ENCODE measurements at places on chromosomes 3 and 15.
A peak's percentile ranks its signal among the peaks of the same experiment; 100 is the strongest.

DNA sequence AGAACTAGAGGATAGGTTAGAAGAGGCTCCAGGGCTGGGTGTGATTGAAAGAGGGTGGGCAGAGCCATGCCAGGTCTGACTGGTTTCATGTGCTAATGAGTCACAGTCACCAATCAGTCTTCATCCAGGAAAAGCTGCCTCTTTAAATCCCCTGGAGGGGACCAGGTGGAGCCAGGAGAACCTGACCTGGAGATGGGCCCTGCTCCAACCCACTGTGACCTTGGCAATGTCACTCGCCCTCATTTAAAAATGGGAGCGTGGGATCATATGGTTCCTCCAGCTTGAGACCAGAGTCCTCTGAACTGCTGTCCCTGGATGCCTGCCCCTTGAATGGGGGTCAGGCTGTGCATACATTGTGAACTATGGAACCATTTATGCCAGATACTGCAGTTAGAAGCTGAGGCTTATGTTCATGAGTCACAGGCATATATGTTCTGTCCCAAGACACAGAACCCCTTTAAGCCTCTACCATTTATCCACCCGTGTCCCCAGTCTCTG lies 23.0 kb downstream of the HES1 start:
- no peak for DNase-seq

- peak; percentile 98 for DNase-seq
Measured at GRCh38 chr3:14410503-14411165, 8.2 kb downstream of the SLC6A6 start.

- DNase-seq, result no peak
Measured at GRCh38 chr3:5012367-5012766, 33.1 kb downstream of the BHLHE40 start.

DNA sequence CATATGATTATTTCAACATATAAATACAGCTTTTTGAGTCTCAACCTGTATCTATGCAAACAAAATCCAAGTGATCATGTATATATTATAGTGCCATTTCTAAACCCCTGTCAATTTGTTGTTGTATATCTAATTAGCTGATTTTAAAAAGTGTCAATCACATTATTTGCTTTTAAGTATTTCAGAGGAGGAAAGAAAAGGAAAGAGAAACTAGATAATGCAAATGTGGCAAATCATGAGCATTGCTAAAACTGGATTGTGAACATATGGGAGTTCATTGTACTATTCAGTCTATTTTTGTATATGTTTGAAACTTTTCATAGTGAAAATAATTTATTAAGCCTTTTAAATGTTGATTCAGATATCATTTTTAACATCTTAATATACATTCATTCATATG lies 190.7 kb downstream of the ZIC4 start:
- DNase-seq, result no peak

DNA sequence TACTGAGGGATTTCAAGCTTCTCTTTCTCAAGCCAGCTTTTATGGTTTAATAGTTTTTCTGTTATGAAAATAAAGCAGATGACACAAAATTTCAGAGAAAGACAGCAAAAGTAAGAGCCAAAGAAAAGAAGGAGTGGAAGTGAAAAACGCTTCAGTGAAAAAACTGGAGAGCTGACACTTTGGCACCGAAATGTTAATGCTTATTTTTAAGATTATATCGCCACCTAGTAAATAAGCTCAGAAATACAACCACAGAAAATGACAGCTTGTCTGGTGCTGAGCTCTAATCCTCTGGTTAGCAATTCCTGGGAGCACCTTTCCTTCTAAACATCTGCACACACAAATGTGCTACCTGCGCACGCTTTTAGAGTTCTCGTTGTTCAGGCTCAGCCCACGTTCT lies 101.6 kb downstream of the ZPLD1 start:
- peak; percentile 60 for DNase-seq

DNA sequence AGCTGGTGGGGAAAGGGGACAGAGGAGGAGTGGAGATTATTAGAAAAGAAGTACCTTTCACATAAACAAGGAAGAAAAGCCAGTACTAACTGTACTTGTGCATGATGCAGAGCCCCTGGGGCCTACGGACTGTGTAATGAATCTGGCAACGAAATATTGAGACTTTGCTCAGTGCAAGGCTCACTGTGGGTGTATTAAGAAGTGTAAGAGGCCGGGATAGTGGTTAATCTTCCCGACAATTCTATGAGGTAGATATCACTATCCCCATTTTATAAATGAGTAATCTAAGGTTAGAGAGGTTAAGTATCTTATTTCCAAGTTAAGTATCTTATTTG lies 89.5 kb downstream of the WDR76 start:
- DNase-seq, result no peak

GRCh38 chr3:112417696-112418318 lies 81.5 kb downstream of the BTLA start:
- no peak for DNase-seq

DNA sequence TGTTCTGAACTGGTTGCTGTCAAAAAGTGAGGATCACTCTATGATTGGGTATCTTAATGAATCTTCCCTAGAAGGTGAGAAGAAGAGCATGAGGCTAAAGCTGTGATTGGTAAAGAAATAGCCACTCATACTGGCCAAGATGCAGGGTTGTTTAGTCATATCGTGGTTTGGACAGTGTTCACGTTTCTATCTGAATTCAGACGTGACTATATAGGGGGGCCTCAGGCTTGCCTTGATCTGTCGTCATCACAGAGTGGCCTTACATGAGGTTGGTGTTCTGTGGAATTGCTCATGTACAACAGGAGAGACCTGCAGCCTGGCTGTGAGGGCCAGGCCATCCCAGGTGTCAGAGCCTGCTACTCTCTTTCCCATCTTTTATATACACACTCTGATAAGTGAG lies 12.4 kb downstream of the RTP2 start:
- DNase-seq, result no peak

DNA sequence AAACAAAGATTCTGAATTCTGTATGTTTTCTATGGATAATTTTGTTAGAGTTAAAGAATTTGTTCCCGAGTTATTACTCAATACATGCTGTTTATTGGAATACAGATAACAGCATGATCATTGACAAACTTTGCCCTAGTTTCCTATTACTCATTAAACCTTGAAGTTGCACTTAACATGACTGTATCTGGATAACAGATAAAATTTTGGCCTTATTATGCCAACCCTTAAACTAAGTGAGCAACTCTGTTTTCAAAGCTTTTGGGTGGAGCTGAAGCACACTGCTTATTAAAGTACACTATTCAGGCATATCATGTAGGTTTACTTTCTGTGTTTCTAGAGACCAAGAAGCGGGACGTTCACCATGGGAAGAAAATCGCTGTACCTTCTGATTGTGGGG lies at the start of gene AADAC:
Gene AADAC (plus strand): TSS at position 318 of the 400 bp plus-strand sequence. CDS start 47 bp downstream, at position 365.
- DNase-seq, result no peak

GRCh38 chr15:41102854-41103253 lies 13.2 kb downstream of the INO80 start:
- no peak for DNase-seq

- DNase-seq, result no peak
Measured at GRCh38 chr3:157956850-157957249, 149.4 kb downstream of the SHOX2 start.

GRCh38 chr3:107690522-107691138 lies 167.9 kb downstream of the BBX start:
- peak; percentile 79 for DNase-seq

GRCh38 chr3:195904368-195904767 lies 4.0 kb downstream of the TNK2 start:
- DNase-seq, result peak; percentile 74

DNA sequence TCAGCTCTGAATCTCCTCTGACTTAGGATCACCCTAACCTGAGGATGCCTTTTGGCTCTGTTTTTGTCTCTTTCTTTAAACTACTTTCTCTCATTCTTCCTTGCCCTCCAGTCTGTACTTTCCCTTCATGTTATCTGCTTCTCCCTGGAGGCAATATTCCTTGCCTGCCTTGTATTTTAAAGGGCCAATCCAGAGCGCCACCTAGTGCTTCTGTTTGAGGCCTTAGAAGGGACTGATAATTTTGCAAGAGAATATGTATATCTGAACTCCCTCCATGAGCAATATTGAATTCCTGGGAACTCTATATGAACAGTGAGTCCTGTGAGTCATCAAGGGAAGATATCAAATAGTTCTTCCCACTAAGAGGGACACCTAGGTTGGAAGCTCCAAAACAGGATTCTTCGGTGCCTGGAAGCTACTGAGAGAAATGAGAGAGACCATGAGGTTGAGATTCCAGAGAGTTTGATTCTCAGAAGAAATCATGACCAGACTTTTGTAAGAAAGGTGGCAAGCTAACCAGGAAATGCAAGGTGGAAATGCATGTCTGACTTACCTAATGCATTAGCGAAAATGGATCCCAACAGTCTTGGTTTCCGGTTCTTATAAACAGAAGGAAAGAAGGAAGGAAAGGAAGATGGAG lies 203.8 kb upstream of the CD96 start:
- DNase-seq, result peak; percentile 61
